ENCODE measurements at places on chromosomes 11 and 22.
A peak's percentile ranks its signal among the peaks of the same experiment; 100 is the strongest.

DNA sequence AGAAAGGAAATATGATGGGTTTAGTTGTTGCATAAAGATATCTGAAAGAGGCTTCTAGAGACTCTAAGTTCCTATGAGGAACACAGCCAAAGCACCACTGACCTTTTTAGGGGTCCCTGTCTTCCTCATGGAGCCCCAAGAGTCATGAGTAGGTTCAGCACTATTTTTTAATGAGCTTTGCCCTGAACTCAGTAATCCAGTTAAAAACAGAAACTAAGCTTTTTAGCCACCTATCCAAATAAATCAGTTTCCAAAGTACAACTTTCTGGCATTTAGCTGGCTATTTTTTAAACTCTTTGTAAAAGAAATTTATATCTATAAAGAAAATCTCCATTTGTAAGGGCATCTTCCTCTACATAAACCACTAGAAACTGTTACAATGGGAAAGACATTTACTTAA is 241.8 kb upstream of the UBASH3B start:
- DNase-seq: no peak
- H3K36me3 ChIP-seq: no peaks in the 10 kb centered on the region
- H3K27me3 ChIP-seq: peaks cover 3% of the 10 kb centered on the region
- no peaks in the 10 kb centered on the region for H3K4me1 ChIP-seq
- no peak overlapping the region for H3K27ac ChIP-seq

GRCh38 chr11:75858613-75859012 is 43.6 kb downstream of the UVRAG start:
- DNase-seq: no peak
- no peak overlapping the region for H3K27ac ChIP-seq
- peaks cover 2% of the 10 kb centered on the region for H3K4me1 ChIP-seq
- peaks cover 13% of the 10 kb centered on the region for H3K36me3 ChIP-seq
- H3K27me3 ChIP-seq: no peaks in the 10 kb centered on the region

DNA sequence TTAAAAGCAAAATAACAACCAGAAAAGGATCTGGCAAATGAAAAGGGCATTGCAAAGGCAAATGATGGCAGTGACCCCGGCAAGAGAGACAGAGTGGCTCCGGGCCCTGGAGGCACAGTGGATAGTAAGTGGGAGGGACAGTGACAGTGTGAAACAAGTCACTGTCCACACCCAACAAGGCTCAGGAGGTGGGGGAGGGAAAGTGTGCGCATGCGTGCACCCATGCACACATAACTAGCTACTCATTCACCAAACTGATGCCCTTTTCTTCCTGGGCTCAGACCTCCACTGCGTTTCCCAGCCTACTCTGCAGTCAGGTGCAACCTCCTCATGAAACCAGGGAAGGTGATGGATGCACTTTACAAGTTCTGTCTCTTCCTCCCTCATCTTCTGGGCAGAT is 108.4 kb downstream of the SHANK2 start:
- H3K4me3 ChIP-seq: no peak overlapping the region
- no peaks in the 10 kb centered on the region for H3K27me3 ChIP-seq
- H3K36me3 ChIP-seq: no peaks in the 10 kb centered on the region
- no peaks in the 10 kb centered on the region for H3K4me1 ChIP-seq
- H3K27ac ChIP-seq: no peak overlapping the region

DNA sequence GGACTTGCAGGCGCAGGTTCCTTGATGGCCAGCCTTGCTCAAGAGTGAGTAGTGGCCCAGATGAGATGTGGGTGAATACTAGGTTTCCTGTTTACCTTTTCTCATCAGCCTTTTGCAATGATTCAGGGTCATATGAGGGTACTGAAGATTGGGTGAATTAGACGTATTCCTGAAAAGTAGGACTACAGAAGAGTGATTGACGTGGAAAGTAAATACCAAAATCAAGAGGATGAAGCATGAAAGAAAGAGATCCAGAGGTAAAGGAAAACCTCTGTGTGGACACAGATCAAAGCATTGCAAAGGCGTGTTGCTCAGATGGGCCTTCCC is 59.9 kb downstream of the CYB5R2 start:
- H3K4me1 ChIP-seq: no peaks in the 10 kb centered on the region
- H3K27me3 ChIP-seq: no peaks in the 10 kb centered on the region
- DNase-seq: no peak
- H3K36me3 ChIP-seq: peaks cover 3% of the 10 kb centered on the region
- H3K4me3 ChIP-seq: no peak overlapping the region

DNA sequence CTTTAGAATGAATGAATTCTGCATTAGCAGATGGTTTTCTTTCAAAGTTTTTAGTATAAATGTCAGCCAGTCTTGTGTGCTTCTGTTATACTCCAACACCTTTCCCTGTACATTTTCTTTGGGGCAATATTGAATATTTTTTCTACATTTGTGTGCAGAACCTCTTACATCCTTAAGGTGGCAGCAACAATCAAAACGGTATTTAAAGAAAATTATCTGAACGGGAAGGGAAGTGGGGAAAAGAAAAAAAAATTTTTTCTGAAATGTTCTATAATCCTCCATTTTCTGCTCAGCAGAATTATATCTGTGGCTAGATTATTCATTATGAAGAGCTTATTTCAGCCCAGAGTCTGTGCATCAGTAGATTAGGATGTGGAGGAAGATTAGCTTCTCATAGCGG is 347.3 kb upstream of the RAG2 start:
- H3K27ac ChIP-seq: no peak overlapping the region
- H3K4me3 ChIP-seq: no peak overlapping the region
- no peak for DNase-seq
- H3K27me3 ChIP-seq: no peaks in the 10 kb centered on the region
- no peaks in the 10 kb centered on the region for H3K36me3 ChIP-seq

GRCh38 chr11:43639920-43640319 is 40.6 kb upstream of the HSD17B12 start:
- H3K36me3 ChIP-seq: no peaks in the 10 kb centered on the region
- no peak overlapping the region for H3K4me3 ChIP-seq
- peaks cover 7% of the 10 kb centered on the region for H3K4me1 ChIP-seq
- DNase-seq: no peak

DNA sequence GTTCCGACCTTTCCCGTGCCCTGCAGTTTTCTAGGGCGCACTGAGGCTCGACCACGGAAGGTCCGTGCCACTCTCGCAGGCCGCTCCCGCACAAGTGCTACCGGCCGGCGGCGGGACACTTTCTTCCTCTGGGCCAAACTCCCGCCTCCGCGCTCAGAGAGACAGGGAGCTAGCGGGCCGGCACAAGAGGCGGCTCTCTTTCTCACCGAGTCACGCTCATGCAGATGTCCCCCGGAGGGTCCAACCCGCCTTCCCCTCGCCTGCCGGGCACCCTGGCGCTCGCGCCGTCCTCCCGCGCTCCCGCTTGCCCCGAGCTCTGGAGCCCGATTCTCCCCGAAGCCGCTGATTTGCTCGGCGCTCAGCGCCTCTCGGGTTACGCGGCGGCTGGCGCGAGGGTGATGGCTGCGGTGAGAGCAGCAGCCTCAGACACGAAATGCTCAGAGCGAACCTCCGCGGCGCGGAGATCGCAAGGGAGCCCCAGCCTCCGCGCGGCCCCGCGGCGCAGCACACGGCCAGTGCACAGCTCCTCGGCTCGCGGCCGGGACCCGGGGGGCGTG is 1.0 kb downstream of the LMO1 start:
- no peak overlapping the region for H3K27ac ChIP-seq
- peak overlapping the region; percentile 40 for H3K4me3 ChIP-seq
- no peaks in the 10 kb centered on the region for H3K36me3 ChIP-seq
- DNase-seq: peak; percentile 53

DNA sequence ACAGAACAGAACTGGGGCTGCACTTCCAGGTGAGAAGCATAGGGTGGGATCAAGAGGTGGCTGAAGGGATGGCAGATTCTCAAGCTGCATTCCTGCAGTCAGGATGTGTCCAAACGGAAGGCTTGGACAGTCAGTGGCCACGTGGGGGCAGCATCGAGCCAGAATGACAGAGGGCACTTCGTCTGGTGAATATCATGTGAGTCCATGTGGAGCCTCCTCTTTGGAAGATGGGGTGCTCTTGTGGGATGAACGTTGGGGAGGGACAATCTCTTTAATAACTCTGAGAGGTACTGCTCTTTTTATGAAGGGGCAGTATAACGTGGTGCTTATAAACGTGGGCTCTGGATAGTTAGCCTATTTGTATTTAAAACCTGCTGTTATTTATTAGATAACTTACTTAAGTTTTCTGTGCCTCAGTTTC is 154.9 kb upstream of the NAV2 start:
- H3K4me3 ChIP-seq: no peak overlapping the region
- H3K4me1 ChIP-seq: peaks cover 1% of the 10 kb centered on the region

DNA sequence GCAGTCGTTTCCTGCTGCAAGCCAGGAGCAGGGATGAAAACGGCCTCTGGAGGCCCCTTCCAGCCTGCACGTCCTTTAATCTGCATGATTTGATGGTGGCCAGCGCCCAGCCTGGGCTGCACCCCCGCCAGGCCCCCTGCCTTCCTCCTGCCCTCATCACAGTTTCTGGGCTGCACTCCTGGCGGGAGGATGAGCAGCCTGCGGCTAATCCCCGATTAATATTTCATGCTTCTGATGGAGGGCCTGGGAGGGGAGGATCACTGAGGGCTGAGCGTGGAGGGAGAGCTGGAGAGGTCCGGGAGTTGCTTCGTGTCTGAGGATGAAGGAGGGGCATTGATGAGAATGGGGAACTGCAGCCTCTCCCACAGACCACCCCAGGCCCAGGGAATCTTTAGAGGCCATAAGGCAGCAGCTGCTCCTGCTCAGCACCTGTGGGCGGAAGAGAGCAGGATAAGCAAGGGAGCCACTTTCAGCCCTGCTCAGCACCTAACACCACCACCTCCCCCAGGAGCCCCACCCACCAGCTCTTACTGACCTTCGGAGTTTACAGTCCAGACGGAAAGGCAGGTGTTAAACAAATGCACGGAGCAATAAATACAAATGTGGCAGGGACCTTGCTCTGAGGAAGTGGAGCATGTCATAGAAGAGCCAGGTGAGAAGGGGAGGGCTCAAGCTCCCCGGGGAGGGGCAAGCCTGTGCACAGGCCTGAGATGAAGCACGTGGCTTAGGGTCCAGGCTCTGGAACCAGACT is 135.0 kb upstream of the NECTIN1 start:
- no peak overlapping the region for H3K27ac ChIP-seq
- peaks cover 17% of the 10 kb centered on the region for H3K27me3 ChIP-seq
- H3K4me1 ChIP-seq: no peaks in the 10 kb centered on the region
- H3K36me3 ChIP-seq: no peaks in the 10 kb centered on the region

DNA sequence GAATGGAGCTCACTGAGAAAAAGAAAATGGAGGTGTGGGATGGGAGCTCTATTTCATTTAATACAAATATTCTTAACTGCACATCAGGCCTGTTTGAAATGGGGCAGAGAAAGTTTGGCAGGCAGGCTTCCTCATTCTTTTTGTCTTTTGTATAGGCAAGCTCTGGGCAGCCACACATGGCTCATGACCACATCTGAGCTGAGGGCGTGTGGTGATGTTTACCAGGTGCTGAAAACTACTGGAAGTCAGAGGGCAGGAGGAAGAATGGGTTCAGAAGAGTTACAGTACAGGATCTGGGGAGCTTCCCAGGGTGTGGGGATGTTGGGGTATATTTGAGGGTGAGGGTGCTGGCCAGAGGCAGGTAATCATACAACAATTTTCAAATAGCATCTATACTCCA is 66.3 kb upstream of the NAV2 start:
- H3K27me3 ChIP-seq: peaks cover 2% of the 10 kb centered on the region
- no peaks in the 10 kb centered on the region for H3K36me3 ChIP-seq
- DNase-seq: no peak
- no peaks in the 10 kb centered on the region for H3K4me1 ChIP-seq
- H3K4me3 ChIP-seq: no peak overlapping the region

DNA sequence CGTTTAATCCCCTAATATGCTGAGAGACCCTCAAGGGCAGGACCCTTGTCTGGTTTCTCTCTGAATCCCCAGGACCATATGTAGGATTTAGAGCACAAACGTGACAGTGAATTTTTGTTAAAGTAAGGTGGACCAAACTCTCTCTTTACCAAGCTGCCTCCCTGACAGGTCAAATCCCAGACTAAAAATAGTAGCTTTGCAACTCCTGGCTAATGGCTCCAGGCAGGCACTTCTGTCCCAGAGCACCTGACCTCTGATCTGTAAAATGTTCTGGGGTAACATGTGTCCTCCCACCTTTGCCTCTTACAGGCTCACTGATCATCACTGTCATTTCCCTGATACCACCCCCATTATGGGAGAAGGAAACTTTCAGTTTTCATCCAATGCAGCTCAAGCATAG is 152.3 kb downstream of the SPON1 start:
- peaks cover 2% of the 10 kb centered on the region for H3K4me1 ChIP-seq
- H3K36me3 ChIP-seq: no peaks in the 10 kb centered on the region
- no peak for DNase-seq
- H3K27me3 ChIP-seq: no peaks in the 10 kb centered on the region
- H3K4me3 ChIP-seq: no peak overlapping the region

GRCh38 chr11:77143405-77144020 is 15.5 kb downstream of the MYO7A start:
- no peak for DNase-seq
- H3K36me3 ChIP-seq: no peaks in the 10 kb centered on the region
- no peak overlapping the region for H3K27ac ChIP-seq
- peaks cover 26% of the 10 kb centered on the region for H3K4me1 ChIP-seq
- H3K27me3 ChIP-seq: peaks cover 58% of the 10 kb centered on the region

DNA sequence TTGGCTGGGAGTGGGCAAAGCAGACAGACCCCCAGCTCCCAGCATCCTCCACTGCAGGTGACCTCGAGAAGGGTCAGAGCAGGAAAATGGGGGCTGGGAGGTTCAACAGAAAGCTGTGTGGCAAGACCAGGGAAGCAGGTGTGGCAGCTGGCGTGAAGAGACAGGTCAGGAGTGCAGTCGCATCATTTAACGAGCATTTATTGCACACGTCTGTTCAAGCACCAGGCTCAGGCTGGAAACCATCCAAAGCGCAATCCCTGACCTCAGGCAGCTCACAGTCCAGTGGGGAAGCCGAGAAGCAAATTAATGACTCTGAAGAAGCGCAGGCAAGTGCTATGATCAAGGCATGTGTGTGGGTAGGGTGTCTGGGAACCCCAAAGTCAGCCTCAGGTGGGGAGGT is 7.4 kb downstream of the SLC25A45 start:
- no peak overlapping the region for H3K4me3 ChIP-seq
- H3K27ac ChIP-seq: no peak overlapping the region
- H3K4me1 ChIP-seq: no peaks in the 10 kb centered on the region
- DNase-seq: no peak
- no peaks in the 10 kb centered on the region for H3K36me3 ChIP-seq
- H3K27me3 ChIP-seq: no peaks in the 10 kb centered on the region

DNA sequence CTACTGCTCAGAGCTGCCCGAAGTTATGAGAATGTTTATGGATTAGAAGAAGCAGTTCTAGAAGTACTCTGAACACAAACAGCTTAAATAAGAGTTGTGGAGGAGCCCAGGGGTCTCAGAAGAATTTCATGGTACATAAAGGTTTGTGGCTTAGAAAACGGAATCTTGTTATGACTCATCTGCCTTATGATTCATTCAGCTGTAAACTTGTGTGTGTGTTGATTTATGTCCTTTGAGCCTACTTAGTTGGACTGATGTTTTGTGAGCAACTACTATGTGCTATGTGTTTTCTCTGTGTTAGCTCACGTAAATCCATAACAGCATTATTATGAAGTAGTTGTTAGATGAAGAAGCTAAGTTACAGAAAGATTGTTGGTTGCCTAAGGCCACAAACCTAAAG is 203.7 kb downstream of the PGR start:
- no peak for DNase-seq
- no peak overlapping the region for H3K27ac ChIP-seq

- no peaks in the 10 kb centered on the region for H3K27me3 ChIP-seq
- no peak overlapping the region for H3K27ac ChIP-seq
- no peak for DNase-seq
- no peaks in the 10 kb centered on the region for H3K36me3 ChIP-seq
- H3K4me1 ChIP-seq: no peaks in the 10 kb centered on the region
Observed at GRCh38 chr22:49533886-49534285, 293.8 kb downstream of the BRD1 start.

GRCh38 chr11:108872781-108873291 is 208.0 kb downstream of the DDX10 start:
- peaks cover 6% of the 10 kb centered on the region for H3K36me3 ChIP-seq
- no peak overlapping the region for H3K27ac ChIP-seq
- peaks cover 24% of the 10 kb centered on the region for H3K4me1 ChIP-seq
- H3K4me3 ChIP-seq: no peak overlapping the region
- H3K27me3 ChIP-seq: no peaks in the 10 kb centered on the region
